ENCODE measurements at places on chromosomes 7 and 10.

- DNase-seq: no peak
Measured at GRCh38 chr10:30359373-30360206, 10.5 kb upstream of the MTPAP start.

DNA sequence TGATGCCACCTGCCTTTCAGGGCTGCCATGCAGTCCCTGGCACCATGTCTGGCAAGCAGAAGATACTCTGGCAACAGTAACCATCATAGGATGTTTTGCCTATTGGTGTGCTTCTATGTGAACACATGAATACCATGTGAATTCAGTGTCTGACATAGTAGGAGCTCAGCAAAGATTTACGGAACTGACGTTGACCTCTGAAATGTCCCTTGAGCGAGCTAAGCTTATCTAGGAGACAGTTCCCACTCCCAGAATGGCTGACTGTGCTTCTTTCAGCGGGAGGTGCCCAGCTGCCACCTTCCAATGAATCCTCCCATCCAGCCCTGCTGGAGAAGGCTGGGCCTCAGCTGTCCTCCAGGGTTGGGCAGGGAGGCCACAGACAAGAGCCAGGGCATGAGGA is 71.2 kb upstream of the LRRC18 start:
- DNase-seq: no peak

- DNase-seq: no peak
Measured at GRCh38 chr10:122853665-122854313, 8.1 kb upstream of the CUZD1 start.

DNA sequence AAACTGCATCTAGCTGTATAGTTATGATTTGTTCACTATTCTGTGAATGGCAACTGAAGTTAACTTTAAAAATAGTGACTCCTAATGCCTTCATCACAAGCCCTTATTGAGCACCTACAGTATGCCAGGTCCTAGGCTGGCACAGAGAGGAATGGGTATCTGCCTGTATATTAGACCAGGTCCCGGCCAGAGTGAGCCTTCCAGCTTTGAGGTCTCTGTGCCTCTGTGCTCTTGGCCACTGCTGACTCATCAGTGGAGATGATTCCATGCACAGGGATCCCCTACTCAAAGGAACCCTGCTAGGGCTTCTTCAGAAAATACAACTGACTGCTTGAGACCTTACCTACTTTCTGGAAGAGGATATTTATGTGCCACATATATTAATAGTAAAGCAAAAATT is 118.4 kb downstream of the GFRA1 start:
- DNase-seq: no peak

DNA sequence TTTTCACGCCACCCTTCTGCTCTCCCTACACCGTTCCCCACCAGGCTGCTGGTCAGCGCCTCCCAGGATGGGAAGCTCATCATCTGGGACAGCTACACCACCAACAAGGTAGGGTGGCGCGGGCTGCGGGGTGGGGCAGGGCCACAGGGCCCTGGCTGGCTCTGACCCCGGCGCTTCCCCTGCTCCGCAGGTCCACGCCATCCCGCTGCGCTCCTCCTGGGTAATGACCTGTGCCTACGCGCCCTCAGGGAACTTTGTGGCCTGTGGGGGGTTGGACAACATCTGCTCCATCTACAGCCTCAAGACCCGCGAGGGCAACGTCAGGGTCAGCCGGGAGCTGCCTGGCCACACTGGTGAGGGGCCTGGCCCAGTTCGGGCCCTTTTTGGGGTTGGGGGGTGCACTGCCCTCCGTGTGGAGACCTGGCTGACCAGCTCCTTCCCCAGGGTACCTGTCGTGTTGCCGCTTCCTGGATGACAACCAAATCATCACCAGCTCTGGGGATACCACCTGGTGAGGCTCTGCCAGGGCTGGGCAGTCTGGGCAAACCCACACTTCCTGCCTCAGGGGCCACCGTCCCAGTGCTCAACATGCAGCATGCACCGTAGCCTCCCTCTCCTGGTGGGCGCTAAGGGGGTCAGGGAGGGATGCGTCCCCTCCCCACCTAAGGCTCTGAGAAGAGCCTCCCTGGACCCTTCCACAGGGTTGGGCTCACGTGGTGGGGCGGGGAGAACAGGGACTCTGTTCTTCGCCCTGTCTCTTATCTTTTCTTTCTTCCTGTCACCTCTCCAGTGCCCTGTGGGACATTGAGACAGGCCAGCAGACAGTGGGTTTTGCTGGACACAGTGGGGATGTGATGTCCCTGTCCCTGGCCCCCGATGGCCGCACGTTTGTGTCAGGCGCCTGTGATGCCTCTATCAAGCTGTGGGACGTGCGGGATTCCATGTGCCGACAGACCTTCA is 4.0 kb downstream of the GNB2 start:
- DNase-seq: no peak

DNA sequence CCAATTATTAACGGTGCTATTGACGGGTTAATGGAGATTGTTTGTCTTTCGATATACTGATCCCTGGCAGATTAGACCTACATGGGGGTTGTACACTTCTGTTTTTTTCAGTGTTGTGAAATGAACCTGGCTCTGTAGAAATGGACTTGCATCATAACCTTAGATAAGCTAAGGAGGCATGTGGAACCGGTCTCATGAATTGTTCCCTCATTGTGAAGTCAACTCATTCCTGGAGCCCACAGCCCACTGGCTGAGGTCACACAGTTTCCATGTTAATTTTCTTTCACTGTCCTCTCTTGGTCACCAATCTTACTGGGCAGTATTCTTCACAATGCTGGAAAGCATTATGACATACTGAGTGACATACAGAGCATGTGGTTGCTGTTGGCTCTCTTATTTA is 202.8 kb downstream of the BMPER start:
- DNase-seq: no peak

DNA sequence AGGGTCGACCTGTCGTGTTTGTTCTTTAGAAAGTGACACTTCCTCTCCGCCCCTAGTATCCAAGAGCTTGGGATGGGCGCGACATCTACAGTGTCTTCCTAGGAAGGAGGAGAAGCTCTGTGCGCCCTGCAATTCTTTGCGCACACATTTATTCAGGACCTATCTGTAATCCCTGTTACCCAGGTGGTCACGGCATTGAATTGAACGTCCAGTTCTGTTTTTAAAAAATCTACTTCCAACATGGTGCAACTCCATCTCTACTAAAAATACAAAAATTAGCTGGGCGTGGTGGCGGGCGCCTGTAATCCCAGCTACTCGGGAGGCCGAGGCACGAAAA is 606 bp upstream of the LAMB1 start:
- DNase-seq: no peak

All from NCI-H187 (cell line).